Stimulated activated CD8-positive, alpha-beta memory T cell treated with anti-CD3 and anti-CD28 coated beads, Interleukin-15, amount 100 ng/mL, for 4 hours (primary cell): ENCODE measurements at places on chromosomes 3 and 15.

DNA sequence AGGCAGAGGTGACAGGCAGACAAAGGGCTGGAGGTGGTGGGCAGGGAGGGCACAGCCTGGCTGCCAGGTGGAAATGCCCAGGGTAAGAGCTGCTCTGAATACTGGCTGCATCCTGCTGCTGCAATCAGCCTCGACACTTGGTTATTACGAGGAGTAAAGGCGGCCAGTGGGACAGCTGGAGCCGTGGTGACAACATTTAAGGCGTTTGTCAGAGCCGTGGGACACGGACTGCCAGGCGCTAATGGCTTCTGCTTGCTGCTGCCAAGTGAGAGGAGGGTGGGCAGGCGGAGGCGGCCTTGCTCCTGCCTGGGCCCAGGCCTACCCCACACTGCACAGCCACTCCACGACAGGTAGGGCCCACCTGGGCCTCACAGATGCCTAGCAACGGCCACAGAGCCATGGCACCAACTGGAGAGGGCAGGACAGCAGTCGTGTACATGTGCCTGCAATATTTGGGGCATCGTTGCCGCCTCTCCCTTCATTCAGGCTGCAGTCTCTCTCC, 49.2 kb upstream of the TMEM115 start:
- no peak for DNase-seq

DNA sequence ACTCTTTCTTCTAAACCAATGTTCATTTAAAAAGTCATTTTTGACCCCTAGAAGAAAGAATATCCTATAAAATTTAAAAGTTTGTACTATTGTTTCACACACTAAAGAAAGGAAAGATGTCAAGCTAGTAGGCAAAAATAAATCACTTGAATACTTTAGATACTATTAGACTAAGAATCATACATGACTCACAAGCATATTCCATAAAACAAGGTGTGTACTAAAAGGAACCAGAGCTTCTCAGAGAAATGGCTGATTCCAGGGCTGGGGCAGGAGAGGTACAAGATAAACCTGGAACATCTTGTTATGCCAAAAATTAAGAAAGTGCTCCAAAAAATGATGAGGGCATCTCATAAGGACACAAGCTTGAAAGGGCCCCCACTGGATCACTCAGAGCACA, 8.7 kb downstream of the DLG1 start:
- DNase-seq = no peak

- DNase-seq = no peak
Observed at GRCh38 chr15:73751899-73752805, 999 bp downstream of the INSYN1 start.

- no peak for DNase-seq
Observed at GRCh38 chr3:116338713-116339112, 106.6 kb downstream of the LSAMP start.

DNA sequence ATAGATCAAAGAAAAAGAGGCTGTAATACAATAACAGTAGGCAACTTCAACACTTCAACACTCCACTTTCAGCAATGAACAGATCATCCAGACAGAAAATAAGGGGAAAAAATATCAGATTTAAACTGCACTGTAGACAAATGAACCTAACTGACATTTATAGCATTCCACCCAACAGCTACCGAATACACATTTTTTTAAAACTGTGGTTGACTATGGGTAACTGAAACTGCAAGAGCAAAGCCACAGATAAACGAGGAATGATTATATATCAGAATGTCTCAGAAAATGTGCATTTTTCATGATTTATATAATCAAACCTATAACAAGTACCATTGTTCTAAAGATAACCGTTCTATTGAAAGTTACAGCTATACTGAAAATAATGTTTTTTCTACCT, 514.9 kb upstream of the DPPA4 start:
- DNase-seq = no peak

DNA sequence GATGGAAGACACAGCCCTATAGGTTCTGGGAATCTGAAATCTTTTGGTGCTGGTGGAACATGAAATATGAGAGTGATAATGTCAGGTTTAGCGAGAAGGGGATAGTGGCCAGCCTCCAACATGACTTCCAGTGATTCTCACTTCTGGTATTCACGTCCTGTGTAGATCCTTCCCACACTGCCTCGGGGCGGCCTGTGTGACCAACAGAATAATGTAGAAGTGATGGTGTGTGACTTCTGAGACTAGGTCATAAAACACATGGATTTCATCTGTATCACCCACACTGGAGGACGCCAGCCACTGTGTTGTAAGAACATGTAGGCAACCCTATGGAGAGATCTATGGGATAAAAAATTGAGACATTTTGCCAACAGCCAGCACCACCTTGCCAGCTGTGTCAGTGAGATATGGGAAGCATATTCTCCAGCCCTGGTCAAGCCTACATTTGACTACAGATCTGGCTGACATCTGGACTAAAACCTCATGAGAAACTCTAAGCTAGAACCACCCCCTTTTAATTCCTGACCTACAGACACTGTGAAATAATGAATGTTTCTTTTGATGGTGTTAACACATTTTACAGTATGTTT, 25.5 kb upstream of the NUDT16 start:
- no peak for DNase-seq

GRCh38 chr15:41907141-41907540, 13.3 kb upstream of the SPTBN5 start:
- DNase-seq = no peak

GRCh38 chr15:33067456-33067855, 127.1 kb downstream of the FMN1 start:
- DNase-seq = no peak

GRCh38 chr15:63800739-63801138, 33.0 kb downstream of the HERC1 start:
- DNase-seq = no peak

DNA sequence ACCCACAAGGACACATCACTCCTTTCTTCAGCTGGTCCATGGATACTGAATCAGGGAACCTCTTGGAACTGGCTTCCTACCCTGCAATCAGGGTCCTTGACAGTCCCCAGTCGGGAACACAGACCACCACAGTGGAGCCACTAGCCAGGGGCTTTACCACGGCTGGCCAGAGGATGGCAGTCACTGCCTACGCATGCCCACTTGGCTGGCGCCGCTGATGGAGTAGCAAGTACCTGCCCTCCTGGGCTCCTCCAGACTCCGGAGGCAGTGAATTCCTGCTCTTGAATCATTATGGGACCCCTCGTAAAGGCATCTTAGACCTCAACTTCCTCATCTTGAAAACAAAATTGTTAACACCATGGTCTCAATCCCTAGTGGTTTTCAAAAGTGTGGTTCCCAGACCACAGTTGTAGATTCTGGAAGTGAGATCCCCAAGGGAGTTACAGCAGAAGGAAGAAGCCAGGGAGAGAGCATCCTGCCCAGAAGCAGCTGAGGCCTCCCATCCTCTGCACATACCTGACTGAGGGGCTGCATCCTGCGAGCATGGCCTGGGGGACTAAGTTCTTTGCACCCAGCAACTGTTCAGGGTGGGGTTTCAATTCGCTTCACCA, 9.1 kb upstream of the SKIC8 start:
- peak; percentile 6 for DNase-seq
